Right ventricle myocardium superior (tissue), 1 donor: ENCODE measurements at places on chromosomes 1 and 21.

- no peak for DNase-seq
Measured at GRCh38 chr1:70440642-70441391, 29.7 kb downstream of the CTH start.

DNA sequence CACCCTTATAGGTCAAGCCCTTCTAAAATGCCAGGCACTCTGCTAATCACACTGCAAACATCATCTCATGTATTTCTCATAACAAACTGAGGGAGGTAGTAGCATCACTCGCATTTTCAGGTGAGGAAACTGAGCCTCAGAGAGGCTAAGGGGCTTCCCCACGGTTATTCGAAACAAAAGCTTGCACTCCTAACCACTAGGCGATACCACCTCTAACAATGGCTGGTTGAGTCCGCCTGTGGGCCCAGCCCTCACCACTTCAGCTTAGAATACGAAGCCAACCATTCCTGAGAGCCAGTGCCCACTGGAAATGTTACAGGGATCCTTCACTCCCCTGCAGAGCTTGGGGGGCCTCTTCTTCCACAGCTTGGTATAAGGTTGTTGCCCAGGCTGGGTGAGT is 65.3 kb upstream of the TENT5C start:
- no peak for DNase-seq

DNA sequence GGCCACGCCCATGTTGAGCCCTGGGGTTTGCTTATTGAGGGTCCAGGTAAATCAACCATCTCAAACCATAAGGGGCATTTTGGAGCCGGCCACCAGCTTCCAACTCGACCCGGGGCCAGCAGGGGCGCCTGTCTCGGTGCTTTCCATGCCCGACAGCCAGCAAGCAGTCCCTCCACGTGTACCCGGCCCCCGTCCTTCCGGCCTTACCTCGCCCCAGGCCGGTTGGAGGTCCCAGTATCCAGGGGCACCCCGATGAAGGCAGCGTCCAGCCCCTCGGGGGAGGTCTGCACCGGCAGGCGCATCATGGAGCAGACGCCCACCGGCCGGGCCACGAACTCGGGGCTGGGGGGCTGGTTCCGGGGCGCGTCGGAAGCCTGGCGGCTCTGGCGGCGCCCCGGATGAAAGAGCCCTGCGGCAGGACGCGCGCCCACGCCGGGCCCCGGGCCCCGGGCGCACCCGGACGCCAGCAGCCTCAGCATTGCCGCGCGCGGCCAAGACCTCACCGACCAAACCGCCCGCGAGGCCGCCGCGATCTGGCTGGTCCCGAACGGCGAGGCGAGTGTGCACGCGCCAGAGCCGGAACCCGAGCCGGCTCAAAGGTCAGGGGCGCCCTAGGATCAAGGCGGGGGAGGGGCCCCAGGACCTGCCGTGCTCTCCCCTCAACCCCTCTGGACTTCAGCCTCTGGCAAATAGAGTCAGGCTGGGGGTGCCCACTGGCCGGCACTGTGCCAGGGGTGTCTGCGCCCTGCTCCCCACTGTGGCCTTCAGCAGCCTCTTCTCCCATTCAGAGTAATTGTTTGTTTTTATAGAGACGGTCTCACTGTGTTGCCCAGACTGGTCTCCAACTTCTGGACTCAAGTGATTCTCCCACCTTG is at the start of gene AGMAT:
AGMAT (minus strand) TSS at position 563 of the 875 bp plus-strand sequence; CDS start at position 479, 84 bp downstream.
- peak; percentile 50 for DNase-seq

GRCh38 chr1:86515597-86515996 is 31.3 kb upstream of the CLCA4 start:
- DNase-seq: no peak

DNA sequence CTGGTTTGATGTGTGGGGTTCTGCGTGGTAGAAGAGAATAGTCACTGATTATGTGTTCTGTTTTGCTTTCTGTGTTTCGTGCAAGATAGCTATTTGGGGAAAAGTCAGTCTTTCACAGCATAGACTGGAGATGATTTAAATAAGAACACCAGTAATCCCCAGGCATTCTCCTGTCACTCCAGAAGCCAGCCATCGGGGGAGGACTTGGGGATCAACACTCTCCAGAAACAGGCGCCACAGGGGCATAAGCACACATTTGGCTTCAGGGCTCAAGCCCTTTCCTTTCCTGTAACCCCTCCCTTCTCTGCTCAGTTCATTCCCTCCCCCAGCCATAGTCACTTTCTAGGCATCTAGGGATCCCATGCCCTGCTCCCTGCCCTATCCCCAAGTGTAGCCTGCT is 97.3 kb upstream of the BEND5 start:
- DNase-seq: no peak

GRCh38 chr1:45557422-45557944 is 6.9 kb downstream of the AKR1A1 start:
- DNase-seq: no peak

DNA sequence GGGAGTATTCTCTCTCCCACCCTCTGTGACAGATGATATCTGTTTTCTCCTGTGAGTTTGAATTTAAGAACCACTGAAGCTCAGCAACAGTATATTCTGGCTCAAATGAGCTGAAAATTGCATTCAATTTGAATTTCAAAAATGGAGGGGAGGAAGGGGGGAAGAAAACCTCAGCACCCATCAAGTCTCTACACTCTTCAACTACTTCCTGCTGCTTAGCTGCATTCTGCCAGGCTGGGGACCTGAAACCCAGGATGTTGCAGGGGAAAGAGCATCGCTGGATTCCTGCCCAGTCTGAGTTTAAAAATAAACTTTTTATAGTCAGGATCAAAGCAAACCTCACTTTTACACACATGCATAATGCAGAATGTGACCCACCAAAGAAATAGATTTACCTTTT is 214.3 kb upstream of the ESRRG start:
- DNase-seq: no peak

- DNase-seq: peak; percentile 86
Measured at GRCh38 chr1:71047635-71048607, at the start of gene PTGER3. PTGER3 (minus strand) TSS chr1:71047816; CDS start chr1:71047577, 239 bp downstream.

- DNase-seq: peak; percentile 64
Measured at GRCh38 chr1:21217812-21218596, 41.3 kb upstream of the EIF4G3 start.

DNA sequence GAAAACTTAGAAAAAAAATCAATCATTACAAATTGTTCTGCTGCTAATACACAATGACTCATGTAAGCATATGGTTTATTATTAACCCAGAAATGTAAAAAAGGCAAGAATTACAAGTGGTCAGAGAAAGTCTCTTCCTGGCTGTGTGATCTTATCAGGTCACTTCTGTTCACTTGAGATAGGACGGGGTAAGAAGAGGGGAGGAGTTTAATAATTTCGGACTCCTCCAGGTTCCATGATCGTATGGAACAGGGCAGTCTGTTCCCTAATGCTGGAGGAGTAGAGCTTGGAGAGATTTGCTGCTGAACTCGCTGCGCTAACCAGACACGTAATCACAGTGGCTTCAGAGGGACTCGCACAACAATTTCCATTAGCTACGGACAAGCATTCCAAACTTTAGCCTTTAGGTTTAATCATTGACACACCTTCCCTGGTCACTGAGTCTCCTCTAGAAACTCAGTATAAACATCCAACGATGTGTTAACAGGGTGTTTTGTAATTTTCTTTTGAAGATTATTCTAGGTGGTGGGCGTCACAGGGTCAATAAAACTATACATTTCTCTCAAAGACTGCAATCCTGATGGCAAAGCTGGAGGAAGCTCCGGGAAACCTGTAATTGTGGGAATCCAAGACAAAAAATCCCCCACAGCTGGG is 1.3 kb downstream of the CRYZ start:
- DNase-seq: no peak

DNA sequence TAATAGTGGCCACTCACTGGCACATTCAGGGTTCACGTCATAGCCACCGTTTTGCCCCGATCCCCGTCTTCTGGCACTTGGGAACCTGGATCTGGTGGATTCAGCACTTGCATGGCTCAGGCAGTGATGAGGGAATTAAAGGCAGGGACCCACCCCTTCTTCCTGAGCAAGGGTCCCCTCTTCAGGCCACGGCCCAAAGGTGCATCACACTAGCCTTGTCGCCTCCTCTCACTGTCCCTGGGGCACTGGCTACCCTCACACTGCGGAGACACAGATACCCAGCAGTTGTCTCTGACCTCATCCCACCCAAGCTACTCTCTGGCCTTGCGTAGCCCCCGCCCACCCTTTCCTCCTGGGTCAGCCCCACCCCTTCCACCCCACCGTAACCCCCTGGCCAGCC is 19.9 kb upstream of the LDLRAP1 start:
- no peak for DNase-seq
